ENCODE measurements at places on chromosomes 16 and 17.
A peak's percentile ranks its signal among the peaks of the same experiment; 100 is the strongest.

DNA sequence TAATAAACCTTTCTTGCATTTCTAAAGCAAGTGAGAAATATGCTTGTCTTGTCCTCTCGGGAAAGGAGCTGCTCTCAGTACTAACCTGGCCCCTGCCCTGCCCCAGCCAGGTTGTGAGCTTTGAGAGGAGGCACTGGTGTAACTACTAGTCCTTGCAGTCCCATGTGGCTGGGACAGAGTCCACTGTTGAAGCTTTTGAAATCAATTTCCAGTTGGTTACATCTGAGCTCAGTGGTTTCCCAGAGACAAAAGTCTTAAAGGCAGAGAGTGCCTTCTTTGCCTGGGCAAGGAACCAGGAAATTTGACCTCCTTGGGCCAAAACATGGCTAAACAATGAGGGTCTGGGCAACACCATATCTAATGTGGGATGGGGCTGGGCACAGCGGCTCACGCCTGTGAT lies 48.7 kb downstream of the GSG1L start:
- no peak for DNase-seq

DNA sequence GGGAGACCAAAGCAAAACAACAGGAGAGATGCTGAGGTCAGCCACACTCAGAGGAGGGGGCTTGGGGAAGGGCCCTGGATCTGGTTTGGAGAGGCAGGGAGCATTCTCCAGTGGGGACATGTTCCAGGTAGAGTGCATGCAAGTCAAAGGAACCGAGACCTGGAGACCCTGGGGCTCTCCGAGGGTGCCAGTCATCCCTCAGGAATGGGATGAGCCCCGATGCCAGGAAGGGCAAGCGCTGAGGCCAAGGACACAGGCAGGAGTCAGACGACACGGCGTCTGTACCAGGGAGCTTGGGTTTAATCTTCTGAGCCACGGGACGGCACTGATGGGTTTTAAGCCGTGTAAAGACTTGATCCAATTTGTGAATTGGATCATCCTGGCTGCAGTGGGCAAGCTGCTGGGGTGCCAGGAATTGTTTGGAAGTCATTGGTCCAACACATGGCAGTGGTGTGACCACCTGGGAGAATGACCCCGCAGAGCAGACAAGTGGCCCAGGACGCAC lies 32.9 kb upstream of the ANKRD40CL start:
- DNase-seq: no peak

DNA sequence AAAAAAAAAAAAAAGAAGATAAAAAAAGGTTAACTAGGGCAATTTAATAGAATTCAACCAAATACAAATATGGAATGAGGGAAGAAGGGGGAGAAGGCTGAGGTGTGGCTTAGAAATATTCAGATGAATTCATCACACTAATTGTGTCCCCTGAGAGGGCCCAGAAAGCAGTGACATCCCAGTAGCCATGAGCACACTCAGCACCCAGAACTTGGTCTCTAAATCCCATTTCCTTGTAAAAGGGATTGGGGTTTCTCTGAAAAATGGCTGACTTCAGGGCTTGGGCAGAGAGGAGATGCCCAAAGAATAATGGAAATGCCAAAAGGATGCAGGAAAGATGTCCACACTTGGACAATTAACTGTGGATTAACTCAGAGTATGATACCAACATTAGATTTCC lies 4.0 kb upstream of the ASPSCR1 start:
- DNase-seq: no peak

DNA sequence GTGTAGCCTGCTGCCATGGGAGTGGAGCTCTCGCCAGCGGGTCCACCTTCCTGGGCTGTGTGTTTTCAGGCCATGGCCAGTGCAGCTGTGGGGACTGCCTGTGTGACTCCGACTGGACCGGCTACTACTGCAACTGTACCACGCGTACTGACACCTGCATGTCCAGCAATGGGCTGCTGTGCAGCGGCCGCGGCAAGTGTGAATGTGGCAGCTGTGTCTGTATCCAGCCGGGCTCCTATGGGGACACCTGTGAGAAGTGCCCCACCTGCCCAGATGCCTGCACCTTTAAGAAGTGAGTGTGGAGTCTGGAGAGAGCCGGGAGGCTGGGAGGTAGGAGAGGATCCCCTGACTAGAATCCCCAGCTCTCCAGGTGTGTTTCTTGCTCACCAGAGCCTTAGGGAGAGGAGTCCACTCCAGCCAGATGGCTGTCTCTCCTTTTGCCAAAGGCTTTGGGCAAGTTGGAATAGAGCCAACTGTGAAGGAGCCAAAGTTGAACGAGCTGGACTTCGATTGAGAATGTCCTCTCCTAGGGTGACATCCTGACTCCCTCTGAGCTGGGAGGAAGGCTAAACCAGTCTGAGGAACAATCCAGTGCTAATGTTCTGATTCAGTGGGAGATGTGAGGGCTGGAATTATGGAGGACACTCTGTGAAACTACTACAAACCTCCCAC lies 24.4 kb upstream of the EFCAB13 start:
- no peak for DNase-seq

GRCh38 chr17:18321309-18321708 lies 6.2 kb downstream of the SMCR8 start:
- no peak for DNase-seq

GRCh38 chr17:65754081-65754480 lies 192.6 kb upstream of the AXIN2 start:
- no peak for DNase-seq

- DNase-seq: no peak
Observed at GRCh38 chr17:45111850-45112249, 20.5 kb downstream of the PLCD3 start.

DNA sequence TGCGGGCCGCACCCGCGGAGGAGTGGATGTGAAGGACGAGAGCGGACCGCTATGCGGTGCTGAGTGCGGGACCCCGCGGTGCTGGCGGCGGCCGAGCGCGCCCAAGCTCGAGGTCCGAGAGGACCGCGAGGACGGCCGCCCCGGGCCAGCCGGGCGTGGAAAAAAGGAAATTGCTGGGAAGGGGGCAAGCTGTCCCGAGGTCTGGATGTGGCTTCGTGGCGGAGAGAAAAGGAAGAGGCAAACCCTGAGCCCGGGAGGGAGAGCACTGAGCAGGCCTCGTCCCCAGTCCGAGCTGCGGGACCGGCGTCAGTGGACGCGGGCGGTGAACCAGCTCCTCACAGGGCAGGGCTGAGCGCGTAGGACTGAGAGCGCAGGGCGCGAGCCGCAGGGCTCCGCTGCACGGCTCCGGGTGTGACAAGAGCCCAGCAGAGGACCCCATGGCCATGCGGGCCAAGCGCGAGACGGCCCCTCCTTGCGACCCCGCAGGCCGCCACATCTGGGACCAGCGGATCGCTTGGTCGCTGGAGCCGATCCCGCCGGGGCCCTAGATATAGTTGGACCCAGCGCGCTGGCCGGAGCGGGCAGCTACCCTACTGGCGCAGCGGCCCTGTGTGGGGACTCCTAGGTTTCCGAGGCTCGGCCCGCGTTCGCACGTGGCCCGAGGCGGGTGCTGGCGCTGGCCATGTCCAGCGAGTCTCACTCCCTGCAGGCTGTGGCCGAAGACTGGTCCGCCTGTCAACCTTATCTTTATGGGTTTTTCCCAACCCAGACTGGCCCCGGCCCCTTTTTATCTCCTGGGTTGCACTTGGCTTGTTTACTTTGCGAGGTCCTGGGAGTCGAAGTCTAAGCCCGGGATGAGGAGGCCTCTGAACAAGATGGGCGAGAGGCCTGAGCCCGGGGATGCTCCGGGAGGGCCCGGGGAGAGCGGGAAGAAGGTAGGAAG lies 2.4 kb downstream of the TBX4 start:
- DNase-seq: no peak

DNA sequence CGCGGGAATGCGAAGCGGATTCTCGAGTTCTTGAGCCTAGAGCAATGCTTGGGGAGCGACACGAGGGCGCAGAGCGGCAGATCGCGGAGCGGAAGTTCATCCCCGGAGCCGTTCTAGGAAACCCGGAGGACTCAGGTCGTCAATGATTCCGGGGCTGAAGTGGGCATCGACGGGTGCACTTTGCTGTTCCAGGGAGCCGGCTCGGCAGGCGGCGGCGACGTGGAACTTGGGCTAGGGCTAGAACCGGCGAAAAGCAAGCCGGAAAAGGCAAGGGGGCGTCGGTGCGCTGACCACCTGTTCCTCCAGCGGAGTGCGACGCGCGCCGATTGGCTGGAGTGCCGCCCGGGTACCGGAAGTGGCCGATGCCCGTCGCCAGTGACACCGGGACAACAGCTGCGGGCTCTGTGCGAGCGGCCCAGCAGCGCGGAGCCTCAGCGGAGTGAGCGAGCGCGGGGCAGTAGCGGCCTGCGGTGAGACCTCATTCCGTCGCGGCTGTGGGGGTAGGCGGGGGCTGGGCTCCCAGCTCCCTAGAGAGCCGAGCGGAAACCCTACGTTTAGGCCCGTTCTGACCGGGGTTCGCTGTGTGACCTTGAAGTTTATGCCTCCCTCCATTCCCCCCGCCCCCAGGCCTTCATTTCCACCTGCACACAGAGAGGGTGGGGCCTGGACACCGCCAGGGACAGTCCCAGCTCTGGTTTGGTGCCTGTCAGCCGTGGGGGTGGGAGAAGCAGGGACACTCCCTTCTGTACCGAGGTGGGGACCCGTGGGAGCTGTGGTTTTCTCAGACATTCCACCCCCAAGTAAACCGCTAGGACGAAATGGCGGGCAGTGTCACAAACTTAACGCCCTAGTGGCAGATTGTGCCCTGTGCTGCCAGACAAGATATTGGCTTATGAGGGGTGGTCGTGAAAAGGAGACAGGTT lies at the start of gene ZFP3:
TSS of gene ZFP3 (plus strand) at position 362 of the 923 bp plus-strand sequence. CDS start 13,038 bp downstream, outside the sequence.
- peak; percentile 83 for DNase-seq

GRCh38 chr16:86512301-86512859 lies 2.1 kb downstream of the FOXF1 start:
- DNase-seq: no peak
